ENCODE measurements at places on chromosomes 12 and 14.
A peak's percentile ranks its signal among the peaks of the same experiment; 100 is the strongest.

DNA sequence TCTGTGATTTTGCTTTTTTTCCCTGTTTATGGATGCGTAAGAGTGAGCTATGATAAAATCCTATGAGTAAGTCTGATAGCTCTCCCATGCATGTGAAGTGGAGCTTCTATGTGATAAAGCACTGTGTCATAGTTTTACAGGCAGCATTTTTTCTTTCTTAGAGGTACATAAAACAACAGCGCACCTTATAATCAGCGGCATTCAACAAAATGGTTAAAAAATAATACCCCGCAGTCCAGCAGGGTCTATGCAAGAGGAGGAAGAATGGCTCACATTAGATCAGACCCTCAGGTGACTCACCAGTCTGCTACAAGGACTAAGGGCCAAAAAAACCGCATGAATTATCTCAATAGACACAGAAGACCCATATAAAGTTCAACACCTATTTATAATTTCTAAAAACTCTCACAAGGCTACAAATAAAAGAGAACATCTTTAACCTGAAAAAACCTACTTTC lies 33.0 kb upstream of the TMEM179 start:
- DNase-seq = no peak

- DNase-seq = no peak
These were observed 17.4 kb downstream of the SDSL start for GRCh38 chr12:113439606-113440030.

- DNase-seq = no peak
These were observed 17.7 kb downstream of the SLC25A29 start for GRCh38 chr14:100288382-100289185.

DNA sequence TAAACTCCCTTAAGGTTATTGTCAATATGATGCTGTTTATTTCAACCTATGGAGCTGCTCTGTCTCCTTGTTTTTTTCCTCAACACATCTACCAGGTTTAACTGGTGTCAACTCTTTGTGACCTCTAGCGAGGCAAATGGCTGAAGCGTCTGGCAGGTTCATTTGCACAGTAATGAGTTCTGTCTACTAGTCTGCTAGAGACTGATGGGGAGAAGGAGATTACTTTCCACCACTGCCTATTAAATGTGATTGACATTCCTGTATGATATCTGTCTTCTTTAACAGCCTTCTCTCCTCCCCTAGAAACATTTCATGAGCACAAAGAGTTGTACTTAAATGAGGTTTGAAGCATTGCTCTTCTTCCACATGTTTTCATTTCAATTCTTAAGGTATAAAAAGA lies 253.7 kb downstream of the SLC6A15 start:
- DNase-seq = no peak

DNA sequence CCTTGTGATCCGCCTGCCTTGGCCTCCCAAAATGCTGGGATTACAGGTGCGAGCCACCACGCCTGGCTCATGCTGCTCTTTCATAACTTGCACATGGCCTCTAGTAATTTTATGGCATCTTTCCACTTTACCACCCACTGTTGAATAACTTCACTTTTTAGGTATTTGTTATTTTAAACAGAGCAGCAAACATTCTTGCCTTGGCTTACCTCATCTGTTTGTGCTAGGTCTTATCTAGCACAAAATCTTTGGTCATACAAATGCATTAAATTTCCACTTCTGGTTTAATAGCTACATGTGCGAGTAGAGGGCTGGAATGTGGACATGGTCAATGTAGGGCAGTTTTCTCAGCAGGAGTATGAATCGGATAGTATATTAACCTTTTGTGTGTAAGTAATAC lies 38.8 kb upstream of the ATF7IP start:
- DNase-seq = no peak

- no peak for DNase-seq
These were observed 1.6 kb downstream of the YARS2 start for GRCh38 chr12:32754111-32754510.

DNA sequence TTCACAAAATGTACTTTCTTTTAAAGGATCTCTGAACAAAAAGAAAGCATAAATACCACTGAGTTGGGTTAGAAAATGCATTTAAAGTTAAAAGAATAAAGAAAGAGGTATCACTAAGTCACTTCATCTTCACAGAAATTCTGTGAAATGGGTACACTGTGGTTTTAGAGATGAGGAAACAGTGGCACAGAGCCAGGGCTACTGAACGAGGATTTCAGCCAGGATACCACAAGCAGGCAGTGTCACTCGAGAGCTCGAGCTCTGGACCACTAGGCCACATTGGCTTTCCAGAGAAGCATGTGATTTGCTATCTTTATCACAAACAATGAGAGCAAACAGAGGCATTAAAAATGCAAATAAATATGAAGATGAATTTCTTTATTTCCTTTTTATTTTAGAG lies 51.0 kb downstream of the WDHD1 start:
- no peak for DNase-seq

DNA sequence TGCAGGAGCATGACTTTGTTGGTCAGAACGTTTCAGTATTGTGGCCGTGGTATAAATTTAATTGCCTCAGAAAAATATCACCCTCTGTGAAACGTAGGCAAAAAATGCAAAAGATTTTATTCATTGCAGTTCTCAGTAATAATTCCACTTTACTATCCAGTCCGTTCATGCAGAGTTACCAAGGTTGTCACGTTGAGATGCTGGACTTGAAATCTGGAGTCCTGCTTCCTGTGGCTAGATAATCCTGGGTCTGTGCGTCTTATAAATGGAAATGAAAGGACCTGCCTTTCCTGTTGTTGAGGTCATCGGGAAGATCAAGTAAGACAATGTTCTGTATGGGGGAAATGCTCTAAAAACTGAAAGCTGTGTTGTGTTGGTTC lies 1.3 kb upstream of the AVPR1A start:
- DNase-seq = no peak

GRCh38 chr14:75427482-75428229 lies at the start of gene JDP2:
Gene JDP2, plus strand, starts transcription at chr14:75428022. Its CDS starts 9,899 bp downstream, at chr14:75437921.
- DNase-seq = peak; percentile 7

DNA sequence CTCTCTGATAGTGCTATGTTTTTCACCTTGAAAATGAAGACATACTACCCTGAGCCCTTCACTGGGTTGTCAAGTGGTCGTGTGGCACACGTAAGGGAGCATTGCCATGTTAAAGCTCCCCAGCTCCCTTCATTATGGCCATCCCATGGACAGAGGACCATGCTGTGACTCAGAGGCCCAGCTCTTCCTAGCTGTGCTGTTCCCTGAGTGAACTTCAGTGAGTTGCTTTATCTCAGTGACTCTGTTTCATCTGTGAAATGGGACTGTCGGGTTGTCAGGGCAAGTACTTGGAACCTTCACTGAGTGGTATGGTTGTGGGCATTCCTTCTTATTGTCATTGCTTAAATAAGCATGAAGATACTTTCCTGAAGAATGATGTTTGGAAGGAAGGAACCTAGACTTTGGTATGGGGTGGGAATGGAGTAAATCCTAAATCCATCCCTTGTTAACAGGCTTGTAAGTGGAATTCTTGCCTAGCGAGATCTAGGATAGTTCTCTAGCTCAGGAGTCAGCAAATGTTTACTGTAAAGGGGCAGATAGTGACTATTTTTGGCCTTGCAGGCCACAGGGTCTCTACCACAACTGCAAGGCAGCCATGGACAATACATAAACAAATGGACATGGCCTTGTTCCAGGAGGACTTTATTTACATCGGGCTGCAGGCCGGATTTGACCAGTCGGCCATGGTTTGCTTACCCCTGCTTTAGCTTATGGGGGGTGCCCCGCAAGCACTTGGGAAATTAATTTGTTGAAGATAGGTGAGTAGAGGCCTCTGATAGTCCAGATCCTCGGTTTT lies 283.5 kb downstream of the ZFP36L1 start:
- no peak for DNase-seq

DNA sequence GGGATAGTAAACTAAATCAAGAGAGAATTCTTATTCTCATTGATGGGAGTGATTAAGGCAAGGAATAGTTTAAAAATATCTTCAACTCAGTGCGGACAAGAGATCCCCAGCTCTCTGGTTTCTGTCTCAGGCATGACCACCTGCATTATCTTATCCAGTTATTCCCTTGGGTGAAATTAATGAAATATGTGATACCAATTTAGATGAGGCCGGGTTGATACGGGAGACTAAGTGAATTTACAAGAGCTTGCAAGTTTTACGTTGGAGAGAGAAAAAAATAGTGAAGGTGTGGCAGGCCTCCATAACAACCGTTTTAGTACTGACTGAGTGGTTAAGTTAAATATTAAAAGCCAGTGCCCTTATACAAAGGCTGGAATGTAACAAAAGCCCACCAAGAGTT lies 61.1 kb upstream of the PLBD1 start:
- no peak for DNase-seq

- no peak for DNase-seq
These were observed 3.0 kb upstream of the SRSF5 start for GRCh38 chr14:69763761-69764510.

DNA sequence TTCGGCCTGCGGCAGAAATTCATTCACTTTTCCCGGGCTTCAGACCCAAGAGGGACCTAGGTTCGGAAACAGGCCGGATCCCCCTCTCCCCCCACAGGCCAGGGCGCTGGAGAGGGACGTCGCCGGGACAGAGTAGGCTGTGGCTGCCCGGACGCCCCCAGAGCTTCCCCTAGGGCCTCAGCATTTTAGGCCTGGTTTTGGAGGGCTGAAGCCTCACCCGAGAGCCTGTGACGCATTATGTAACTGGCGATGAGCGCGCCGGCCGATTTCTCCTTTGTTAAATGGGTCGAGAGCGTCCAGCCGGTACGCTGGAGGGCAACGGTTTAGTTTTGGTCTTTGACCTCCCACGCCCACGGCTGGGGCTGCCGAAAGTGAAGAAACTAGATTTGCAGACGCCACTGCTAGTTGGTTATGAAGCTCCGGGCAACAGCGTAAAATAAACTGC lies 657 bp downstream of the PEBP1 start:
- peak; percentile 5 for DNase-seq

DNA sequence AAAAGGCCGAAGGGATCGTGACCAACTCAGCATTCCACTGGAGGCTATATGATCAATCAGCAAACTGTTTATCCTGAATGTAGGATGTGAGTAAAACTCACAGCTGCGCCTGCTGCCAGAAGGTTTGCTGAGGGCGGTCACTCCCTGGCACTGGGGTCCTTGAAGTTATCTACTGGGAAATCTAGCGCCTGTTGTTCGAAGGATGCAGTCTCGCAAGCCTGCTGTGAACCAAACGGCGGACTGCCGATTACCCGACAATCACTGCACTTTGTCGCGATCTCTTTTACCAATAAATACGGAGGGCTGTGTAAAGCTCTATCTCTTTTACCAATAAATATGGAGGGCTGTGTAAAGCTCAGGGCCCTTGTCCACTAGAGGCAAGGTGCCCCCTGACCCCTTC lies 12.9 kb downstream of the DDX51 start:
- no peak for DNase-seq

DNA sequence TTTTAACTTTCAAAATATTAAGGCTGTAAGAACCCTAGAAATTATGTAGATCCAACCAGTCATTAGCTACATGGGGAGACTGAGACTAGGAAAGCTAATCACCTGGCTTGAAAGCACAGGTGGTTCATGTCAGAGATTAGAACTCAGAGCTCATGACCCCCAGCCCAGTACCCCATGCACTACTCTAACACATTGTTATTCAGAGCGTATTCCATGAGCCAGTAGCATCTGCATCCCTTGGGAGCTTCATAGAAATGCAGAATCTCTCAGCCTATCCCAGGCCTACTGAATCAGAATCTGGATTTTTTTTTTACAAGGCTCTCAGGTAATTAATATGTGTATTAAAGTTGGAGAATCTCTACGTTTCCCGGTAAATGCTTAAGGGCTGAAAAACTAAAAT lies 161.7 kb downstream of the BTG1 start:
- no peak for DNase-seq

DNA sequence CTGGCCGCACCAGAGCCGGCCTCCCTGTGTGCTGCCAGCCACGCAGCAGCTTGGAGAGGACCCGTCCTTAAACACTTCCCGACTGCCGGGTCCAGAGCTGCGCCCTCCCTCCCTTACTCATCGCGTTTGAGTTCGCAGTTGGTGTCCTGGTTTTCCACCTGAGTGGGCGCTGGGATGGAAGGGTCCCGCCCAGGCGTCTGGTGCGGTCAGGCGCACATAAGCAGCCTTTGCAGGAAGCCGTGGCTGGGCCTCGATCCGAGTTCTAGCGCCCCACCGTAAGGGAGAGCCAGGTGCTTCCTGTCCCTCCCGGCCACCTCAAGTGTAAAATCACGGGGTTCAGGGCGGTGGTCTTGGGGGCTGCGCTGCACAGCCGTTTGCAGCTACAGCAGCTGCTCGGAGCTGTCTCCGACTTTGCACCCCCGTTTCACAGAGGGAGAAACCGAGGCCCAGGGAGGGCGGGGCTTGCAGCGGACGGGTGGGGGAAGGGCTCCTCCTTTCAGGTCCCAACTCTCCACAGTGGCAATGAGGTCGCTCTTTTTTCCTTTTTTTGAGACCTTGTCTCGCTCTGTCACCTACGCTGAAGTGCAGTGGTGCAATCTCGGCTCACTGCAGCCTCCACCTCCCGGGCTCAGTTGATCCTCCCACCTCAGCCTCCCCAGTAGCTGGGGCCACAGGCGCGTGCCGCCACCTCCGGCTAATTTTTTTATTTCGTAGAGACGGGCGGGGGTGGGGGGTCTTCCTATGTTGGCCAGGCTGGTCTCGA lies 51.3 kb downstream of the LRCOL1 start:
- DNase-seq = no peak

- DNase-seq = no peak
These were observed 179.1 kb downstream of the LRIG3 start for GRCh38 chr12:58741226-58741625.

- no peak for DNase-seq
These were observed 43.5 kb downstream of the BCAT1 start for GRCh38 chr12:24905431-24905830.

GRCh38 chr14:77041881-77042545 lies 13.5 kb upstream of the IRF2BPL start:
- no peak for DNase-seq

DNA sequence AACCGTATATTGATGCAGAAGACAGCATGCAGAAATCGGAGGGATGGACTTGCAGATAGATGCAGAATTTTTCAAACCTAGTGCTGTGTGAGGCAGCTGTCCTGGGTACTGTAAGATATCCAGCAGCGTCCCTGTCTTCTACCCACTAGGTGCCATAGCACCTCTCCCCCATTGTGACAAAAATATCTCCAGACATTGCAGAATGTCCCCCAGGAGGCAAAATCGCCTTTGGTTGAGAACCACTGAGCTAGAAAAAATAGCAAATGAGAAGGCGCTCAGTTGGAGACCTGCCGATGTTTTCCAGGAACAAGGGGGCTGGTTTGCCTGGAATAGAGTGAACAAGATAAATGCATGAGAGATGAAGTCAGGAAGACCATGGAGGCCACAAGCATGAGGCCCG lies 67.9 kb upstream of the TMEM132D start:
- DNase-seq = no peak

- no peak for DNase-seq
These were observed 99.3 kb downstream of the TBX5 start for GRCh38 chr12:114306646-114307045.

Data from effector CD4-positive, alpha-beta T cell (primary cell).